ENCODE measurements at places on chromosomes 7 and 10.

GRCh38 chr10:125056161-125057132 is 103.9 kb downstream of the CTBP2 start:
- DNase-seq = no peak

- DNase-seq = no peak
These were observed 3.2 kb upstream of the KIF5B start for GRCh38 chr10:32059472-32059871.

DNA sequence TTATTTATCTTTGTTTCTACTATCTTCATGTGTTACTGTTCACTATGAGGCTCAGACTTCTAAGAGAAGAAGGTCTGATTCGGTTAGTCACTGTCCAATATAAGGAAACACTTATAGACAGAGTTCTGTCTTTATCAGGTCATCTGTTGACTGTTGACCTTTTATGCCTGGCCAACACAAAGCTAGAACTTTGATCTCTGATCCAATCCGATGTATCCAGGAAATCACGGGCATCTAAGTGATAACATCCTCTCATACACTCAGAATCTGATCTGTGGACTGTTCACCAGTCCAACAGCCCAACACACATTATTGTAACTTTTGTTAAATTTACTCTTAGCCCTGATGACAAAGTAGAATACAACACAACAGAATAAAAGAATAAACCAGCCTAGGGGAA is 114.6 kb downstream of the SRI start:
- DNase-seq = no peak

- no peak for DNase-seq
These were observed 57.1 kb upstream of the ABLIM1 start for GRCh38 chr10:114715171-114715670.

DNA sequence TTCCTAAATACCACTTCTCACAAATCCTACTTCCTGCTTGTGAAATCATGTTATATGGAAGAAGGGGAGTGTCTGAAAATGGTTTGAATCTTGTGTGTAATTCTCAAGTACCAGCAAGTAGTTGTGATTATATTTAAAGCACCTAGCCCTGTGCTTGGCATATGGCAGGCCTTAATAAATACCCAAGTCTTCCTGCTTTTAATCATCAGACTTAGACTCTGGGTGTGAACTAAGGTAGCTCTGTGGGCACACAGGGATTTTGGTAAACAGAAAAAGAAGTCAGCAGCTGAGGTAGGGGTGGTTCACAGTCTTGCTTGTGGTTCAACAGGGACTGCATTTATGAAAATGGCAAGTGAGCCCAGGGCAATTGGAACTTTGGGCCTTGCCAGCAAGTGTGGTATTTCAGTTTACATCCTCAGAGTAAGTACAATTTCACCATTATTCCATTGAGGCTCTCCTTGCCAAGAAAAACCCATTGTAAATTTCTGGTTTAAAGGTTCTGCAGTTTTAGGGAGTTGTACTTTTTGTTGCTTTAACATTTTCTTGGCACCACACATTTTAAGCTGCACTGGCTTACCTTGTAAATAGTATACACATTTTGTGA is 215.5 kb downstream of the AUTS2 start:
- DNase-seq = no peak
